ENCODE measurements at places on chromosomes 11 and 22.

GRCh38 chr11:31805629-31806185 lies 5.4 kb downstream of the PAX6 start:
- peak; percentile 70 for DNase-seq

DNA sequence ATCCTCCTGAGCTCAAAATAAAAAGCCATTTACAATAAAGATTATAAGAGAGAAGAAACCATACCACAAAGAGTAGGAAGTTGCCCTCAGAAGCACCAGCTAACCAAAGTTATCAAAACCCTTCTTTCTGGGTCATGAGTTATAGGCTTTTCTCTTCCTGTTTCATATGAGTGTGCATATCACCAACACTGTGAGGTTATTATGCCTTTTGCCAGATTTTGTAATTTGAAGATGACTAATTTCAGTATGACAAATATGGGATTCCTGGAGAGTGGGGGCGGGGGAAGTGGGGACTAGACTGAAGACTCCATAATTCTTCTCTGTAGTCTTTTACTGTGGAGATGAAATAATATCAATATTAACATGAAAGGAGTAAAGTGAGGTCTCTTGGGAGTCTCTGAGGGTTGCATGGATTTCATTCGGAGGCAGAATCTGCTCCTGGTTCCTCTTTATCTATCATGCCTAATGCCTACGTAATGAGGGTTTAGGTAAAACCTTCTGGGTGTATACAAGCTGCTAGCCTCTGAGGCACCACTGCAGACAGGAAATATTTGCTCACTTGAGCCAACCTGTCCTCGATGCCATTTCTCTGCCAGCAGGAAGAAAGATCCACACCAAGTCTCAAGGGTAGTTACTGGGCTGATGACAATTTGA lies 2.1 kb downstream of the LPXN start:
- no peak for DNase-seq

DNA sequence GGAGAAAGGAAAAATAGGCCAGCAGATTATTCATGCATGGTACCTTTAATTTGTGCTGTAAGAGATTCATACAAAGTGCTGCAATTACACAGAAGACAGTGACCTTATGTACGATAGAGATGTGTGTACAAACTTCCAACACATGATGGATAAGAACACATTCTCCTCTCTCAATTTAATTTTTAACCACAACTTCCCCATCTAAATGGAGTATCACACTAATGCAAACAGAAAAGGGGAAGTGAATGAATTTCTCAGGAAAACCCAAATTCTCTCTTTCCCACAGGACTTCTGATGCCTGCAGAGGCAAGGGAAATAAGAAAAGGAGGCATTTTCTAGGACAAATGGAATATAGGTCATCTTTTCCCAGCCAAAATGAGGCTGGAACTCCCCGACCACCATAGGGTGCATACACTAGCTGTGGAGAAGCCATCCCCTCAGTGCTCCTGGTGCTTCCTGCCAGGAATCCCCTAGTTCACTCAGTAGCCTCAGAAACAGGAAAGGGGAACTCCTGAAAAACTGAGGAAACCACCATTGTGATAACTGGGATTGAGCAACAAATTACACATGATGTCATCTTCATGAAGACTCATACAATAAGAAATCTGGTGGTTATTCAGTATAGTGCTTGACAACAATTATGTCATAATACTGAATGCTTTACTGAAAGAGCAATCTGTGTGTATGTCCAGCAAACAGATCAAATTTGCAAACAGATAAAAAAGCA lies 22.4 kb downstream of the MMP10 start:
- DNase-seq = no peak

GRCh38 chr11:123590296-123590912 lies 64.0 kb downstream of the SCN3B start:
- no peak for DNase-seq

GRCh38 chr11:88535916-88536547 lies 198.5 kb upstream of the CTSC start:
- no peak for DNase-seq

DNA sequence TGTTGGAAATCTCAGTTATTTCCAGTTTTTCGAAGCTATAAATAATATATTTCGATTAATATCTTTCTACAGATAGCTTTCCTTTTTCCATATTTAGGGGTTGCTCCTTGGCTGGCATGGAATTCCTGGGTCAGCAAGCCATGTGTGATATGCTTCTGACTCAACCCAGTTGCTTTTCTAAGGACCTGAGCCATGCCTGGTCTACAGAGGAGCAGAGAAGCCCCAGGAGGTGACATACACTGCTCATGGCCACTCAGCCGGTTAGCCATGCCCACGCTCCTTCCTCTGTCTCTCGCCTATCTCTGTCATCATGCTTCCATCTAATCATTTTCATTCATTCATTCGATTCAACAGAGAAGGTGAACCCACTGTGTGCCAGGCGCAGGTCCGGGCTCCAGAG lies 23.2 kb upstream of the PDGFB start:
- DNase-seq = no peak

GRCh38 chr11:60915248-60915914 lies 1.4 kb downstream of the TMEM109 start:
- peak; percentile 65 for DNase-seq

DNA sequence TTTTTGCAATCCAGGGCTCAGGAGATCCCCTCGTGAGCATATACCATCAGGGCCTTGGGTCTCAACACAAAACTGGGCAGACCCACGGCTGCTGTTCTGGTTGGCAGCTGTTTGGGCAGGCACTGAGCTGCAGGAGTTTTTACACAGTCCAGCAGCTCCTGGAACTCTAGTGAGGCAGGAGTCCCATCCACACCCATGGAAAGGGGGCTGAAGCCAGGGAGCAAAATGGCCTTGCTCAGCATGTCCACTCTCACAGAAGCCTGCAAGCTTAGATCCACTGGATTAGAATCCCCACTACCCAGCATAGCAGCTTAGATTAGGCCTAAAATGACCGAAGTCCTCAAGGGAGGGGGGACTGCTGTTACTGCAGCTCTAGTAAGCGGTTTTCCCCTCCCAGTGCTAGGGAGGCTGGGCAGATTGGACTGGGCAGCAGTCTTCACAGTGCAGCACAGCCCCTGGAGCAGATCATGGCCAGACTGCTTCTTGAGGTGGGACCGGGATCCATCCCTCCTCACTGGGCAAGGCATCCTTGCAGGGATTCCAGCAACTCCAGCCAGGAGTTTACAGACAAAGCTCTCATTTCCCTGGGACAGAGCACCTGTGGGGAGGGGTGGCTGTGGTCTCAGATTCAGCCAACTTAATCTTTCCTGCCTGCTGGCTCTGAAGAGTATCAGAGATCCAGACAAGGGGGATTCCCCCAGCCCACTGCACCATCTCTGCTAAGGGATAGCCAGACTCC lies 36.4 kb upstream of the CARD16 start:
- no peak for DNase-seq

GRCh38 chr22:39718921-39719475 lies 148.4 kb downstream of the CACNA1I start:
- DNase-seq = no peak

DNA sequence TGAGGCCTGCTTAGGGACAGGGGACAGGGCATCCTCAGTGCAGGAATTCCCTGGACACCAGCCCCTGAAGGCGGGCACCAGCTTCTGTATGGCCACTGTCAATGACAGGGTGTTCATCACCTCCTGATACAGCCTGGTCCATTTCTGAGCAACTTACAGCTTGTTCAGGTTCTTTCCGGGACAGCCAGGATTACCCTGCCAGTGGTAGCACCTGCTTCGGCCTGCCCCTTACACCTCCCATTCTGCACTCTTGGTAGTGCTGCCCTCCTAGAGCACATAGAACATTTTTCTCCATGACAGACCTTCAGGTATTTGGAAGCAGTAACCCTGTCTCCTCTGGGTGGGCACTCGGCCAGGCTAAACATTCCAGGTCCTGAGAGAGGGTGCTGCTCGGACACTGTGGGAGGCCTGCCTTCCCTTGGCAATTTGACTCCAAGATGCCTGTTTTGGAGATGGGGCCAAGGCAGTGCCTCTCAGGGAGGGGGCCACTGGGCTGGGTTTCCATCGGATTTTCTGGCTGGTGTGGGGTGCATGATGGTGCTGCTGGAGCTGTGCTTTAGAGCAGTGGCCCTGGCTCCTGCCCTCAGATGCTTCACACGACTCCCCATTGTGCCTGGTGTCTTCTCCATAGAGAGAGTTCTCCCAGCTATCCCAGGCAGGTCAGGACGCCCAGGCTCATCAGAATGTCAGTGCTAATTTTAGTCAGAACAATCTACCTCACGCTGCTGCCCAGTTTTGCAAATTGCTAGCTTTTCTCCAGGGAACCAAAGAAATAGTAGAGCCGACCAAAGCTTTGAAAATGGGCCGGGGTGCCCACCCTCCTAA lies 1.2 kb downstream of the GAL3ST3 start:
- DNase-seq = no peak

GRCh38 chr11:8392166-8392565 lies 128.5 kb upstream of the LMO1 start:
- DNase-seq = no peak

DNA sequence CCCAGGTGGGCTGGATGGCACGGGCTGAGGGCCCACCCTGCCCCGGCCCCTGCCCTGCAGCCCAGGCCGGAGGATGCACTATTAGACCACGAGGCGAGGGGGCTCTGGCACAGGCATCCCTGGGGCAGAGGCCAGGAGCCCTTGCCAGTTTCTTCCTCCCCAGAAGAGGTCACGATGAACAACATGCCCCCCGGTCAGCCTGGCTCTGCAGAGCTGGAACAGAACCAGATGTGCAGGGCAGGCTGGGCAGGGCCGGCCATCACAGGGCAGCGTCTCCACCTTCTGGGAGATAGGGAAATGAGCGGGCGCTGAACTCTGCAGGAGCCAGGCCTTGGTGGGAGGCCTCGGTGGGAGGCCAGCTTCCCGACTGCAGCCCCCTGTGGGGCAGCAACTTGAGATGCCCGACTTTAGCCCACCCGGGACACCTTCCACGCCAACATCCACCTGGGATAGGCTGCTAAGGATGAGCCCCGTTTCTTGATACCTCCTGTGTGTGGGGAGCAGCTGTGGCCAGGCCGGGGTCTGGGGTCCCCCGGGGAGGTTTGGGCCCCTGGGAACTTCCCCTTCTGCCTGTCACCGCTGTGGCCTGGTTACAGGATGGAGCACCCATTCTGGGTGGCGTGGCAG lies 21.8 kb upstream of the GNB1L start:
- peak; percentile 8 for DNase-seq

GRCh38 chr22:20130319-20130718 lies 1.3 kb upstream of the ZDHHC8 start:
- no peak for DNase-seq

DNA sequence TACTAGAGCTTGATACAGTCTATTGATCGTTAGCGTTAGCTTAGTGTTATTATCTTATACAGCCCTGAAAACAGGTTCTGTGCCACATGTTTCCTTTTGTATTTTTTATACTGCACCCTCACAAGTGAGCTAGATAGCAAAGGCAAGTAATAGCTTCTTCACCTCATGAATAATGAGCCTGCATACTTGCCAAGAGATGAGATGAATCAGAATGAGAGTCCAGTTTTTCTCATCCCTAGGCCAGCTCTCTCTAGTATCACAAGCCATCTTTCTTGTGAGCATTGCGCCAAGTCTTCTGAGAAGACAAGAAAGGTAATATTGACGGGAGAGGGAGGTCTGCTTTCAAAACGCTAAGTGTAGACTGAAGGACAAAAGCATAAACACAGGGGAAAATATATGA lies 8.7 kb upstream of the CARD18 start:
- DNase-seq = no peak

GRCh38 chr11:72553706-72554105 lies 119.4 kb upstream of the CLPB start:
- DNase-seq = peak; percentile 73

- DNase-seq = no peak
Measured at GRCh38 chr22:20123366-20124082, 6.5 kb upstream of the TRMT2A start.

GRCh38 chr11:68976095-68976494 lies 4.7 kb downstream of the MRGPRD start:
- peak; percentile 5 for DNase-seq

- DNase-seq = no peak
Measured at GRCh38 chr11:32137869-32138268, 47.0 kb downstream of the RCN1 start.

GRCh38 chr11:129145276-129145675 lies 46.8 kb downstream of the ARHGAP32 start:
- no peak for DNase-seq

DNA sequence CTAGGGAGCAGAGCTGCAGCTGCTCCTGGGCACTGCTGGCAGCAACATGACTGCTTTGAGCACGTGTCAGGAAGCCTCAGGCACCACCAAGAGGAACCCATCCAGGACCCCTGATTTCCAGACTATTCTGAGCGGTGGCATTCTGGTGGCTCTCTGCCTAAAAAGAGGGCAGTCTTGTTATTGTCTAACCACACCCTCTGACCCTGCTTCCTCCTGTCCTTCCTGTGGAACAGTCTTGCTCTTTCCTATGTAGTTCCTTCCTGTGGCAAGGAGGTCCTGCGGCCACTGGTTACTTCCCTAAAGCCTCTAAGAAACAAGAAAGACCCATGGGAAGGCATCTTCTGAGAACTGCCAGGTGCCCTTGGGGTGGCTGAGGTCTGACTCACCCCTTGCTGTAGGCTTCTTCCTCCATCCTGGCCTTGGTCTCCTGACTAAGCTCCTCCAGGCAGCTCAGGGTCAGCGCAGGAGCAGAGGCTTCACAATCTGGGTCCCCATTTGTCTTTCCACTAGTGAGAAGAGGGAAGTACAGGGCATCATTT lies 13.1 kb upstream of the LYVE1 start:
- no peak for DNase-seq

GRCh38 chr11:125344846-125345420 lies 151.1 kb downstream of the FEZ1 start:
- DNase-seq = no peak

DNA sequence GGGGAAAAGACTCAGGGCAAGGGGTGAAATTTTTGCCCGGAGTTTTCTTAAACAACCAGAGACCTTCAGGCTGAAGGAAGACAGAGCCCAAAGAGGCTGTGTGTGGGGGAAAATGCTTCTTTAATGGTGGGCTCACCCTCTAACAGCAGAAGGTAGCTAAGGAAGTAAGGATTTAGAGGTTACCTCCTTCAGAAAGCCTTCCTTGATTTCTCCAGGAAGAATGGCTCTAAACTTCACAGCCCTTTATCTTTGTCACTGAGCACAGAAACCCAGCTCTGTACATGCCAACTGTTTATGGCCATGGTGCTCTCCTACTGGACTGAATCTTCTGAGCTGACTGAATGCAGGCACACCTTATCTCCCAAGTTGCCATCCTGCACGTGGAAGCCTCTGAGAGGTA lies 196.0 kb downstream of the TENM4 start:
- DNase-seq = no peak

DNA sequence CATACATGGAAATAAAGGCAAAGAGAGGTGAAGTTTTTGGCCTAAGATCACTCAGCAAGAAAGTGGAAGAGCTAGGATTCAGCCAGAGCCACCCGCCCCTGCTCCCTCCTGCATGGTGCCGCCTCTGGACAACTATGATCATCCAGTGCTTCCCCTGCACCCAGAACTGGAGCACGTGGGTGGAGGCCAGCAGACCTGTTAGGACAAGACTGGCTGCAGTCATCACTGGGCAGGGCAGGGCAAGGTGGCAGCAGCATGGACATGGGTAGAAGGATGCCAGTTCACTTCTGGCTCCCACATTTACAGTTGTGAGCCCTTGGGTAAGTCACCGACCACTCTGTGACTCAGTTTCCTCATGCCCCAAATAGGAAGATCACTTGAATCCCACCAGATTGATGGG lies 131.0 kb downstream of the FBXO7 start:
- DNase-seq = no peak

GRCh38 chr11:6443269-6444003 lies 2.6 kb upstream of the HPX start:
- peak; percentile 68 for DNase-seq

- no peak for DNase-seq
Measured at GRCh38 chr11:36451045-36451444, 59.0 kb downstream of the TRAF6 start.

All from WTC11 (cell line).